Caki2 (cell line): ENCODE measurements at places on chromosomes 2 and 18. TPM values are rescaled to one million over a fixed set of nuclear protein-coding genes. Genes with fewer than 3 reads are reported as not detected.

The ICA1L gene
- total RNA-seq = 3.4 and 11.0 TPM in 2 replicates

The CPS1 gene
- 0.23 and 0.95 TPM in 2 replicates for total RNA-seq

The SLC4A3 gene
- 0.75 and 3.5 TPM in 2 replicates for total RNA-seq

The SLC8A1 gene
- total RNA-seq = 9.6 and 12.4 TPM in 2 replicates

The MC2R gene
- total RNA-seq = not detected in 2 replicates

The PSTPIP2 gene
- total RNA-seq = not detected in 2 replicates

The OXER1 gene
- not detected in 2 replicates for total RNA-seq

The SERPINB4 gene
- total RNA-seq = not detected in 2 replicates

The LOXL3 gene
- total RNA-seq = 0.81 and 2.2 TPM in 2 replicates

The BUB1 gene
- total RNA-seq = 76.6 and 93.2 TPM in 2 replicates

The NXPH2 gene
- total RNA-seq = 1.6 TPM in 1 of 2 replicates, not detected in the other

The ITPRIPL1 gene
- total RNA-seq = not detected in 2 replicates

The COL6A3 gene
- total RNA-seq = 0.41 and 0.98 TPM in 2 replicates

The AQP4 gene
- total RNA-seq = not detected in 2 replicates

The ECEL1 gene
- total RNA-seq = 1.0 TPM in 1 of 2 replicates, not detected in the other

The PDE1A gene
- total RNA-seq = not detected in 2 replicates

The MBOAT2 gene
- total RNA-seq = 6.6 and 16.7 TPM in 2 replicates

The FLACC1 gene
- total RNA-seq = 1.2 TPM in 1 of 2 replicates, not detected in the other

The ELAC1 gene
- total RNA-seq = 6.0 and 16.2 TPM in 2 replicates

The SP140 gene
- total RNA-seq = 3.7 TPM in 1 of 2 replicates, not detected in the other

The SLC14A1 gene
- not detected in 2 replicates for total RNA-seq

The C1GALT1C1L gene
- total RNA-seq = 3.0 and 4.1 TPM in 2 replicates

The DNAH6 gene
- 0.10 TPM in 1 of 2 replicates, not detected in the other for total RNA-seq

The CRACDL gene
- not detected in 2 replicates for total RNA-seq
